AG04449 (cell line): ENCODE measurements at places on chromosomes 7 and 10.

GRCh38 chr10:131531265-131532190, 220.0 kb upstream of the TCERG1L start:
- no peak for DNase-seq

- DNase-seq = no peak
Measured at GRCh38 chr10:73974309-73974946, 23.5 kb upstream of the VCL start.

GRCh38 chr10:17025444-17026295, 103.9 kb downstream of the CUBN start:
- peak; percentile 95 for DNase-seq

DNA sequence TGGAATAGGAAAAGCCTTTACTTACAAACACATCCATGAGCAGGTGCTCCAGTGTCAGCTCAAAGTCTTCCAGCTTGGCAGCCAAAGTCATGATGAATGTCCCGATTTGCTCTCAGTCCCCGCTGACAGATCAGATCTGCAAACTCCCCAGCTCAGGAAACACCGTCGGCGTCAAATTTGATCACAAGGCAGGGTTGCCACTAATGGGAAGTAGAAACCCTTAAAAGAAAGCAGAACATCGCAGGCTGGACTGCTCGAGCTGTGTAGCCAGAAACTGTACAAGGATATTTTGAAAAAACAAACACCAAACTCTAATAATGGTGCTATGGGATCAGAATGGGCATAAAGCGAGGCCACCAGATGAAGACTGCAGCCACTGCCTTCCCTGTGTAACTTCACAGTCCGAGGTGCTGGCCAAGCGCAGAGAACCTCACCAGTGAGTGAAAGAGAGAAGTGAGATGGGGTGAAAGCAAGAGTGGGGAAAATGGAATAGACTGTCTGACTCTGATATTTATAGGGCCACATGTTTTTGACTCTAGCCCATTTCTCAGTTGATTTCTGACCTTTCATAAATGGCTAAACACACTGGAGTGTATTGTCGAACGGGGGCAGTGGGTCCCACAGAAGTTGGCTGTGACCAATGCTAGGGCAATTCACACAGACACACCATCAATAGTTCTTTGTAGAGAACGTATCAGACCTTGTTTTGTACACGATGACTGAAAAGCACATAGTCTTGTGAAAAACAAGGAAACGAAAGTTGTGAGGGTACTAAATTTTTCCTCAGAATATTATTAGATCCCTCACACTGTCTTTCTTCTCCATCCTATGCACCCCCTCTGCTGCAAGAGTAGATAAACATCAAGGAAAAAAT, 306.2 kb downstream of the FRMD4A start:
- DNase-seq = no peak

- DNase-seq = no peak
Measured at GRCh38 chr7:16839646-16840045, 34.8 kb upstream of the AGR2 start.
